ENCODE measurements at places on chromosomes 7 and 10. TPM values are rescaled to one million over a fixed set of nuclear protein-coding genes. Genes with fewer than 3 reads are reported as not detected.

The CYP17A1 gene
- not detected for total RNA-seq

The FAM20C gene
- total RNA-seq, result 20.8 TPM

The NRBF2 gene
- total RNA-seq, result 22.1 TPM

The PGAM2 gene
- not detected for total RNA-seq

The NMT2 gene
- total RNA-seq, result 44.8 TPM

The CDHR1 gene
- not detected for total RNA-seq

The CDC14C gene
- 0.32 TPM for total RNA-seq

The ZC3HAV1L gene
- 23.9 TPM for total RNA-seq

The GOLGA7B gene
- total RNA-seq, result not detected

The NKX1-2 gene
- not detected for total RNA-seq

The HOGA1 gene
- 0.51 TPM for total RNA-seq

The ITPRID1 gene
- total RNA-seq, result not detected

The CPXM2 gene
- total RNA-seq, result not detected

The RTKN2 gene
- 8.6 TPM for total RNA-seq

The AZGP1 gene
- not detected for total RNA-seq

The ADAM8 gene
- total RNA-seq, result 0.77 TPM

The CUL2 gene
- total RNA-seq, result 39.1 TPM

The TRIM8 gene
- total RNA-seq, result 135 TPM

The CFAP46 gene
- total RNA-seq, result not detected
